ENCODE measurements at places on chromosomes 7 and 10. TPM values are rescaled to one million over a fixed set of nuclear protein-coding genes. Genes with fewer than 3 reads are reported as not detected.

- no peak for DNase-seq
These were observed 50.5 kb upstream of the ZNF438 start for GRCh38 chr10:31081937-31082840.

DNA sequence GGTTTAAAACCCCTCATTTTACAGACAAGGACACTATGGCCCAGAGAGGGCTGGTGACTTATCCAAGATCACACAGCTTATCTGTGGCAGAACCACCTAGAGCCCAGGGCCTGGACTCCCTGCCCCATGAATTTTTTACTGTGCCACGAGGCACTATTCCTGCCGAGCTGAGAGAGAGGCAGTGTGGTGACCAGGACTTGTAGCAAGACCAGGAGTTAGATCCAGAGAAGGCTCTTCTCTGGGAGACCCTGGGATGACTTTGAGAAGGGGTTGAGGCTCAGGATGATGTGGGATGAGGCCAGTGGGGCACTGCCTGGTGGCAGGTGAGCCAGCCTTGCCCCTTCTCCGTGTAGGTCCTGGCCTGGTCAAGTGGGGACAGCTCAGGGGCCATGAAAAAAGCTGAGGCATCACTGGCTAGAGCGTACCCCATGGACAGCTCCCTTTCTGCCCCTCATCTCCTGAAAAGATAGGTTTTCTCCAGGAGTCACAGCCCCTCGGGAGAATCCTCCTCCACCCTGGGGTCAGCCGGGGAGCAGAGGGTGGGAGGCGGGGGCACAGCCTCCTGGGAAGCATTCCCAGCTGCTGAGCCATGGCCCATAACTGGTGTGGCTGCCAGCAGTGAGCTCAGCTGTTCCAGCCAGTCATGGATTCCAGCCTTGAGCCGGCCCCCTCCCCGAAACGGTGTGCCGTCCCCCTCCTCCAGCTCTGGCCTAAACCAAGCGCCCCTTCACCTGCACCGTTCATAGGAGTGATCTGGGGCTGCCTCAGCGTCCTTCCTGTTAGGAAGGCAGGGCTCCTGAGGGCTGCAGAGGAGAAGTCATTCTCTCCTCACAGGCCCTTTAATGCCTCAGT, 5.8 kb downstream of the FLNC start:
- DNase-seq: no peak

DNA sequence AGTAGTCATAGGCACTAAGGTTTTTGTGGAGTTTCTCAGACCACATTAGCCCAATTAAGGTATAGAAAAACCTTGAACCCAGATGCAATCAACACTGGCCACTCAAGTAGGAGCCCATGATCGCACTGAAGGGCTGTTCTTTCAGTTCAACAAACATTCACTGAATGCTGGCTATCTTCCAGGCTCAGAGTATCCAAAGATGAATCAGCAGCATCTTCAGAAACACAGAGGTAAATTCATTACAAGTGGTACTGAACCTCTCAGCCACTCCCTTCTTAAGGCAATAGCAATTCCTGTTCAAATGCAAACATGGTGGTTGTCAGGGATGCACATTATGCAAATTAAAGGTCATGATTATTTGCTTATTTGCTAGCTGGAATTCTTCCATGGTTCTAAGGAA, 17.1 kb downstream of the KCNK18 start:
- no peak for DNase-seq

GPR146 gene
- 69.9 TPM for total RNA-seq

GRCh38 chr10:133169173-133169947, 9.3 kb downstream of the KNDC1 start:
- DNase-seq: no peak

DNA sequence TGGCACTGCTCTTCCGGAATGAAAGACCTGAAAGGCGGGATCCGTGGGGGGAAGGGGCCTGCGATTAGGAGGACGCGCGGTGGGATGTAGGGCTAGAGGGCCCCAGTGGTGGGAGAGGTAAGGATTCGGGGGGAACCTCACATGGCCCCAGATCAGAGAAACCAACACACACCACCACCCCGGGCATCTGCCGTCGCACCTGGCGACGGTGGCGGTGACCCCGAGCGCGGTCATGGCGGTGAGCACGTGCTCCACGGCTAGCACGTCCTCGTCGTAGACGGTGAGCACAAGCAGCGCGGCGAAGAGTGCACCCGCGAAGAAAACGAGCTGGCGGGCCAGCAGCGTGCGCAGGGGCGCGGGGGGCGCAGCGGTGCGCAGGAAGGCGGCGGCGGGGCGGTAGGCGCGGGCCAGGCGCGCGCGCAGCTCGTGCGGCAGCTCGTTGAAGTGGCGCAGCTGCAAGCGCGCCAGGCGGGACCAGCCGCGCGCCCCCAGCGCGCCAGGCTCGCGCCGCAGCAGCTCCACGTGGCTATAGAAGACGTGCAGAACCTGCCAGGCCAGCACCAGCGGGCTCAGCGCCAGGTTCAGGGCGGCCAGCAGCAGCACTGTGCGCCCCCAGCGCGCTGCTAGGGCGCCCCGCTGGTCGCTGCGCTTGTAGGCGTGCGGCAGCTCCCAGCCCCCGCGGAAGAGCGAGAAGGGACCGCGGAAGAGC, 5.7 kb downstream of the ATG9B start:
- DNase-seq: no peak

NCF1 gene
- total RNA-seq: not detected

DNA sequence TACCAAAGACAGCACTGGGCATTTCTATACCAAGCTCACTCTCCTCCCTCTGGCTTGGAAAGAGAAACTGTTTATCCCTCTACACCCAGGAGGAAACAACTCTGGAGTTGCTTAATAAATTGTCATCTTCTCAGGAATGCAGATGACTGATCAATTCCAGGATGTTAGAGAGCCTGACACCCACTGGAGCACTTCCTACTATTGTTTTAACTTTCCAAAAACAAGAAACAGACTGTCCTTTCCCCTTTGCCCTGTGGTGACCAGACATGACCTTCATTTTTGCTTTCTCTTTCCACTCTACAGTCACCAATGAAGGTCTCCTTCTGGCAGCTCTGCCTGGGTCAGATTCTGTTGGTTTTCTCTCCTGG, 19.6 kb downstream of the GIMAP4 start:
- peak; percentile 94 for DNase-seq

GRCh38 chr7:151925446-151926335, 30.6 kb upstream of the GALNTL5 start:
- DNase-seq: peak; percentile 5

TAC1 gene
- not detected for total RNA-seq

MRLN gene
- total RNA-seq: not detected

DNA sequence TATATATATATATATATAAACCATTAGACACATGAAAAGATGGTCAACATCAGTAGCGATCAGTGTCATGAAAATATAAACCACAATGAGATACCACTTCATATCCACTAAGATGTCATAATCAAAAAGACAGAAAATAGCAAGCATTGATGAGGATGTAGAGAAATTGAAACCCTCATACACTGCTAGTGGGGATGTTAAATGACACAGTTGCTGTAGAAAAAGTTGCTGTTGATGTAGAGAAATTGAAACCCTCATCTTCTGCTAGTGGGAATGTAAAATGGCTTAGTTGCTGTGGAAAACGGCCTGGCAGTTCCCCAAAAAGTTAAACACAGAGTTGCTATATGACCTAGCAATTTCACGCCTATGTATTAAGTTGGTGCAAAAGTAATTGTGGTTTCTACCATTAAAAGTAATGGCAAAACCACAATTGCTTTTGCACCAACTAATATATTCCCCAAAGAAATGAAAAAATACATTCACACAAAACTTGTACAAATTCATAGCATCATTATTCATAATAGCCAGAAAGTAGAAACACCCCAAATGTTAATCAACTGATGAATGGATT, 120.5 kb upstream of the ZWINT start:
- no peak for DNase-seq

GRCh38 chr10:34824870-34825269, 9.8 kb upstream of the PARD3 start:
- DNase-seq: peak; percentile 12

GRCh38 chr10:114584419-114584818, 73.7 kb downstream of the ABLIM1 start:
- DNase-seq: no peak

CEP41 gene
- 11.4 TPM for total RNA-seq

DNA sequence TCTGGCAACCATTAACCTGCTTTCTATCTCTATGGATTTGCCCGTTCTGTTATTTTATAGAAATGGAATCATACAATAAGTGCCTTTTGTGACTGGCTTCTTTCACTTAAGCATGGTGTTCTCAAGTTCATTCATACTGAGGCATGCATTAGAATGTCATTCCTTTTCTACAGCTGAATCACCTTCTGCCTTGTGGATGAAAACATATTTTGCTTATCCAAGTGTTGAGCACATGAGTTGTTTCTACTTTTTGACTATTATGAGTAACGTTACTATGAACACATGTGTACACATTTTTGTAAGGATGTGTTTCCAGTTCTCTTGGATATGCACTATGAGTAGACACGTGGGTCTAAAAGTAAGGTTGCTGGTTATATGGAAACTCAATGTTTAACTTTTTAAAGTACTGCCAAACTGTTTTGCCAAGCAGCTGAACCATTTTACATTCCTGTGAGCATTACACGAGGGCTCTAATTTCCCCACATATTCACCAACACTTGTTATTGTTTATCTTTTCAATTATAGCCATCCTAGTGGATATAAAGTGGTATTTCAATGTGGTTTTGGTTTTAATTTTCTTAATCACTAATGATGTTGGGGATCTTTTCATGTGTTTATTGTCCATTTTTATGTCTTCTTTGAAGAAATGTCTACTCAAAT, 241.3 kb downstream of the FANK1 start:
- no peak for DNase-seq

All from dermis blood vessel endothelial cell (primary cell).